Epithelial cell of proximal tubule (primary cell): ENCODE measurements at places on chromosomes 1 and 21. TPM values are rescaled to one million over a fixed set of nuclear protein-coding genes. Genes with fewer than 3 reads are reported as not detected.

Gene MARK1
- total RNA-seq, result 5.4 and 6.3 TPM in 2 replicates

Gene CD101
- 0.14 and 0.29 TPM in 2 replicates for total RNA-seq

Gene CYP4Z1
- total RNA-seq, result not detected in 2 replicates

Gene GBP7
- not detected in 2 replicates for total RNA-seq

Gene FCRL6
- total RNA-seq, result not detected in 2 replicates

Gene ADORA1
- total RNA-seq, result 3.7 and 12.3 TPM in 2 replicates

Gene PIGR
- 0.06 TPM in 1 of 2 replicates, not detected in the other for total RNA-seq

Gene C1QC
- total RNA-seq, result not detected in 2 replicates

Gene ADGRL4
- 9.0 and 14.6 TPM in 2 replicates for total RNA-seq

Gene HES5
- 0.14 TPM in 1 of 2 replicates, not detected in the other for total RNA-seq

Gene PTPRU
- 28.1 and 44.7 TPM in 2 replicates for total RNA-seq

Gene FAM177B
- total RNA-seq, result not detected in 2 replicates

Gene SH2D5
- total RNA-seq, result 15.2 and 23.8 TPM in 2 replicates

Gene TMEM53
- 6.3 and 9.3 TPM in 2 replicates for total RNA-seq

Gene TNFRSF4
- total RNA-seq, result 0.36 and 0.40 TPM in 2 replicates

Gene SLAMF9
- total RNA-seq, result not detected in 2 replicates

Gene TIAM1
- total RNA-seq, result 3.6 and 8.3 TPM in 2 replicates

Gene SUSD4
- total RNA-seq, result 0.07 and 0.12 TPM in 2 replicates

Gene CELA3A
- not detected in 2 replicates for total RNA-seq

Gene NUCKS1
- 92.5 and 104 TPM in 2 replicates for total RNA-seq
